ENCODE measurements at places on chromosomes 16 and 17.
A peak's percentile ranks its signal among the peaks of the same experiment; 100 is the strongest.

DNA sequence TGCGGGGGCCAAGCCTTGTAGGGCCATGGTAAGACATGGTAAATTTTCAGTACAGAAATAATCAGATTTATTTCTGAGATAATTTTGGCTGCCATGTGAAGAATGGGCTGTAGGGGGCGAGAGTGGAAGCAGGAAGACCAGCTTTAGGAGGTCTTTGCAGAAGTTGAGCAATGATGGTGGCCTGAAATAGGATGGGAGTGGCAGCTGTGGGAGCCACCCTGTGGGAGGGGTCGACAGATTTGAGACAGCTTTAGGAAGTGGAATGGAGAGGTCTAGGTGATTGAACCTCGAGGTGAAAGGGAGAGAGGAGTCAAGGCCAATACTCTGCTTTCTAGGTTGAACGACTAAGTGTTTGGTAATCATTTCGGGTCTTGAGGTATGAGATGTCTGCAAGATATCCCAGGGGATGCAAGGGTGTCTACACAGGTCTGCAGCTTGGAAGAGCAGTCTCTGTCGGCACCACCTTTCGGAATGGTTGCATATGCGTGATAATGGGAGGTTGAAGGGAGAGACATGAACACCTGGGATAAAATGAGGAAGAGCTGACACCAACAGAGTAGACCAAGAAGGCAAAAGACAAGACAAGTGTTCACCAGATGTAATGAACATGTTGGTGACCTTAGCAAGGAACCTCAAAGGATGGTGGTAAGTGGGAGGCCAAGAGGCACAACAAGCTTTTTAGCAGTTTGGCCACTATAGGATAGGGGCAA lies 4.2 kb upstream of the ATXN7L3 start:
- no peak for DNase-seq

DNA sequence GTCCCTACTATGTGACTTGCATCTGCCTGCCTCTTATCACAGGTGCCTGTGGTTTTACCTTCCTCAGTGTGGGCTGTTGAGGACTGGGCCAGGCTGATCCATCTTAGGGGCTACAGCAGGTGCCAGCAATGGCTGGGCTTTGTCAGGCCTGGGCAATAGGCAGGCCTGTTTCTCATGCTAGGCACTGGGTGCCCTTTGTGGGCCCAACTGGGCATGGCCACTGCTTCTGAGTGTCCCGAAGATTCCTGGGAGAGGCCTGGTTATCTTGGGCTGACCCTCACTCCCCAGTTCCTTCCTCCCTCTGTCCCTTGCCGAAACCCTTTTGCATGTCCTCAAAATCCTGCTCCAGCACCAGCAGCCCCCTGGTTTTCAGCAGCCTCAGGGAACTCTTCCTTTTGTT lies 1024.9 kb downstream of the KCNJ18 start:
- DNase-seq: no peak

- DNase-seq: no peak
Measured at GRCh38 chr17:58416937-58417299, 416 bp downstream of the RNF43 start.

DNA sequence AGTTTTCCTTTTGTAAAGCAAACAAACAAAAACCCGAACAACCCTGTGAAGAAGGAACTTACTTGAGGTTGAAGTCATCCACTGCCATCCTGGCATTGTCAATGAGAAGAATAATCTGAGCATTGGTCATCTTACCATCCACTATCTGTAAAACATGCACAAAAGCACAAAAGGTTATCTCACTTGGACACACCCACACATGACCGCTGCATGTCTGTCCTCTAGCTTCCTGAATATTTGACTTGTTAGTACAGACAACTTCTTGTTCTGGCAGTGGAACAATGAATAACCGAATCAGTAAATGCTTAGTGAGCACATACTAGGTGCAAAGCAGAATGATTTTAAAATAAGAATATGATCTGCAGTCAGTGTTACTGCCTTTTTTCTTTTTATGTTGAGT lies 6.1 kb downstream of the KRT23 start:
- DNase-seq: no peak

DNA sequence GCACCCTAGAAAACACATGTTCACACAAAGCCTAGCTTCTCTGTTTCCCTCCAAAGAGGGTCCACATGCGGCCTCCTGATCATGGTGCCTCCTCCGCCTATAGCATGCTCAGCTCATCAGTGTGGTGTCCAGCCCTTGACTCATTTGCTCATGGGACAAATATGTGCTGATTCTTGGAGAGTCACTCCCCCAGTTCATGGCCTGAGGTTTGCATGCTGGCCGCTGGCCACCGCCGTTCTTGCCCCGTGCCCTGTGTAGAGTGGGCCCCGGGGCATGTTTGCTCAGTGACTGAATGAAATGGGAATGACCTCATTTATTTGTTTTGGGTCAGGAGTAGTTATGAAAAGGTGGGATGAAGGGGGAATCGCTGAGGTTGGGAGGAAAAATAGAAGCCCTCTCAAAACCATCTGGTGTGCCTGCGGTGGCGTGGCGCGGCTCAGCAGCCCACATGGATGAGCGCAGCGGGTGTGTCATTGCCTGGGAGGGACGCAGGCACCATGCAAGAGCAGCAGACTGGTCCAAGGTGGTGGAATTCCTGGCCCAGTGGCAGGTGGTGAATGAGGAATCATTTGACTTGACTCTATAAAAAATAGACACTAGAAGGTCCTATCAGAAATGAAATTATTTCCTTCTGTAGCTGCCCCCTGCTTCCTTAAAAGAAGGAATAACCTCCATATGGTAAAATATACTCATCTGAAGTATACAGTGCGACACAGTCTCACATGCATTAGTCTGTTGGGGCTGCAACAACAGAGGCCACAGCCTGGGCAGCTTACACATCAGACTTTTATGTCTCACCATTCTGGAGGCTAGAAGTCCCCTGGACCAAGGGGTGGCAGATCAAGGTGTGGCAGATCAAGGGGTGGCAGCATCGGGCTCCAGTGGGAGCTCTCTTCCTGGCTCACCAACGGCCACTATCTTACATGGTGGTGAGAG lies 31.7 kb downstream of the CRISPLD2 start:
- peak; percentile 77 for DNase-seq

- no peak for DNase-seq
Measured at GRCh38 chr16:50411034-50411433, 42.2 kb upstream of the BRD7 start.

DNA sequence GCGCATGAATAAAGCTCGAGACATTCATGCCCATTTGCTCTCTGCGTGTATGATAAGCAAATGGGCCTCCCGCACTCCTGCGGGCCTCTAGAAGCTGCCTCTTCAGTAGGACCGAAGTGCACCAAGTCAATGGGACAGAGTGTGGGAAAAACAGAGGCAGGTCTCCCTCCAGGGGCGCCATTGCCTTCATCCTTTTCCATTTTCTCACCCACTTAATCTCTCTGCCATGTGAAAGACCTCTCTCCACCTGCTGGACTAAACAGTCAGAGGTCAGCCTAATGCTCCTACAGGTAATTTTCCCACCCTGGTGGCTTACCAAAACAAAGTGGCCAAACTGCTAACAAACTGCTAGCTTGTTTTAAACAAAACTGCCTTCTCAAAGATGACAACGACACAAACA lies 210.9 kb downstream of the ZFHX3 start:
- DNase-seq: no peak

DNA sequence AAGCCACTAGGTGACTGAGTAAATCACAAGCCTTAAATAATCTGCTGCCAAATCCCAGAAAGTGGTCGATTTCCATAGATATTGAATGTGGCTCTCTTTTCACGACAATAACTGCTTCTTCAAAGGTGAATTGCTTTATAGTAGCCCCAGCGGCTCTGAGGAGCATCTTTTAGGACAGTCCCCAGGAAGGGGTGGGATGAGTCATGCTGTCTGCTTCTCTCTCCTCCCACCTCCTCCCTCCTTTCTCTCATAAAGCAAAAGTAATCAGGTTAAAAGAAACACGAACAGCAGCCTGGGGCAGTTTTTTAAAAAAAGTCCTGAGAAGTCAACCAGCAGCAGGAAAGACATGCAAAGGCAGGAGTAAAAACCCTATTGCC lies 1.8 kb downstream of the KIAA0513 start:
- no peak for DNase-seq

DNA sequence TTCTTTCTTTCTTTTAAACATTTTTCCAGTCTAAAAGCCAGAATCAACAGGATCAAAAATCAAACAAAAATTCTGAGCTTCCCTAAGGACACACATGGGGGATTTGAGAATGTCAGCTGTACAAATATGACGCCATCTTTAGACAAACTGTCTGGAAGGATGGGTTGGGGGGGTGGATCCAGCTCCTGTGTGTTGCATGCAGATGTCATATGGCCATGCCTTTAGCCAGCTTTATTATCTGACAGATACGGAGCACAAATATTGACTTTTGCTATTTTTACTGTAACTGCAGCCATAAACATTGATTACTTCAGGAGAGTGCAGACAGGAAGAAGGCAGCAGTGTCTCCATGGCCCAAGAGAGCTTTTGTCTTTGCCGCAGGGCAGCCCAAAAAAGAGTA lies 279.4 kb upstream of the ELAC2 start:
- DNase-seq: no peak

DNA sequence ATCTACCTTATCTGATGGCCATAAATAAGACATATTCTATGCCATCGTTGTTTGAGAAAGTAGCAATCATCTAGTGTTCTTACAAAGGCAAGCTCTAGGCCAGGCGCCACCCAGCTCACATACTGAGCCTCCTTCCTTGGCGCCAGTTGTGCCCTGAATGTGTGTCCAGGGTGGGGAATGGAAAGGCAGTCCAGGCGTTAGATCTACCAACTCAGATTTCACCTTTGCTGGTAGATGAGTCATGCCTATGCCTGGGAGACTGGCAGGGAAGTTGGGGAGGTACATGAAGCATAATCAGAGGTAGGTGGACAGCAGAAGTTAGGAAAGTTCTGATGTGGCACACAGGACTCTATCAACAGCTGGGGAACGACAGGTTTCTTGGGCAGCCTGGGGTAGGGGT lies 23.6 kb downstream of the SDR42E1 start:
- DNase-seq: no peak

DNA sequence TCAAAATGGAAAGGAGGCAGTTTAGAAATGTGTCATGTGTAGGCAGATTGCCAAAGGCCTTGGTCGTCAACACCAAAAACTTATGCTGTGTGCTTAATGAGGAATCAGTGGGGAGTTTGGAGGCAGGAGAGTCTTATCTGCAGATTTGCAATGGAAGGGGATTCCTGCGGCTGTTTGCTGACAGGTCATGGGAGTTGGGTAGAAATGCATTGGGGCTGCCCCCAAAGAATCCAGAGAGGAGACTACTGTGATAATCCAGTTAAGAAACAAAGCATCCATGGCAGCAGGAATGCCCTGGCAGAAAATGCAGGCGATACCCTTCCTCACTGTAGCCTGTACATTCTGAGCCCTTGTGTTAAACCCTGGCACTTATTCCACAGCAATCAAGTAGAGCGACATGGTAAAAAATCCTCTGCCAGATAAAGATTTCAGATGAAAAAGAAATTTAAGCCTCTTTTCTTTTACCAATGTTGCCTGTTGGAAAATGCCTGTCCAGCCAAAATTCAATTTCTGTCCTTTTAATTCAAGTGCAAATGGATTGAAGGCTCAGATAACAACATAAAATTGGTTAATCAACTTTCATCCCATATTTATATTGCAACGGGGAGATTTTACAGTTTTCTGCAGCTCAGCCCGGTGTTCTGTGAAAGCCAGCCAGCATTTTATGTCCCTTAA lies 491.0 kb upstream of the CDH5 start:
- no peak for DNase-seq

DNA sequence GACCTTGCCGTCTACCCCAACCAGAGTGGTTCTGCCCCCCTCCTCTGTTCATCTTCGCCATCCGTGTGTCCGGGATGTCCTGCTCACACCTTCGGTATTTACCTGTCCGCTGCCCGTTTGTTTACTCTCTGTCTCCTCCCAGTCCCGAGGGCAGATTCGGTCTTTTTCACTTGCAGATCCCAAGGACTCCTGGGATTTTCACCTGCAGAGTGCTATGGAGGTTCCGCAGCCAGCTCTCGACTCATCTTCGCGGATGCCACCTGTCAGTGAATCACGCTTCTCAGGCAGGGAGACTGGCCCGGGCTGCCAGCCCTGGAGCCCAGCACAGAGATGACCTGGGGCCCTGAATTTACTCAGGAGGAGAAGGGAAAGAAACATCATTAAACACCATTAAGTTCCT lies 8.1 kb downstream of the CRISPLD2 start:
- DNase-seq: no peak

GRCh38 chr17:71409137-71409536 lies 711.7 kb upstream of the SOX9 start:
- peak; percentile 35 for DNase-seq

GRCh38 chr17:82382933-82383255 lies 11.3 kb downstream of the UTS2R start:
- DNase-seq: no peak

DNA sequence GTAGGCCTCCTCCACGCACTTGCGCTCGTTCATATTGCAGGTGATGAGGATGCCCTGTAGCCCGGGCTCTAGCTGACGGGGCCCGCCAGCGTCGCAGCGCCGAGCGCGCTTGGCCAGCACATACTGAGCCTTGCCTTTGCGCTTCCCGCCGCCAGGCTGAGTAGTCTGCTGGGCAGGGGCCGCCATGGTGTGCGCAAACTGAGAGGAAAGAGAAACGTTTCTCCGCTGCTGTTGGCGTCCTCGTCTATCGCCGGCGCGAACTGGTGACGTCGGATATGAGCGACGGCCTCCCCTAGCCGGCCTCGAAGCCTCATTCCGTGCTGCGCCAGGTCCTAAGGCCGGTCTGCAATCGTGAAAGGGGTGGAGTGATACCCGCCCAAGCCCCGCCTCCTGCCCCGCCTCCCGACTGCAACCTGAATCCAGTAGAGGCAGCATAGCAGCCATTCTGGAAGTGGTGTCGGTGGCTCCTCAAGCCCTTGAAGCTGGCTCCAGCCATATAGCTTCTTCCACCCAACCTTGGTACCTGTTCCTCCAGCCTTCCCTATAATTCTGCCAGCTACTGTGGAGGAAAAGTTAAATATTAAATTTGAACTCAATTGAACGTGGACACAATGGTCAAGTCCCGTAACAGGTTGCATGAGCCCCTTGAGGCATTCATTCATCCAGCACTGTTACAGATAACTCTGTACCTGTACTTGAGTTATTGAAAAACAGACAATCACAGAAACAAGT lies at the start of gene THUMPD1:
THUMPD1 (minus strand) TSS at position 265 of the 732 bp plus-strand sequence; CDS start at position 186, 79 bp downstream.
- peak; percentile 61 for DNase-seq

GRCh38 chr17:18213666-18214270 lies 11.7 kb upstream of the LLGL1 start:
- no peak for DNase-seq

- DNase-seq: no peak
Measured at GRCh38 chr17:29933379-29933778, 3.4 kb upstream of the SSH2 start.

- no peak for DNase-seq
Measured at GRCh38 chr17:74276541-74277009, 2.5 kb downstream of the DNAI2 start.

- no peak for DNase-seq
Measured at GRCh38 chr17:12187658-12188057, 167.0 kb downstream of the MAP2K4 start.

DNA sequence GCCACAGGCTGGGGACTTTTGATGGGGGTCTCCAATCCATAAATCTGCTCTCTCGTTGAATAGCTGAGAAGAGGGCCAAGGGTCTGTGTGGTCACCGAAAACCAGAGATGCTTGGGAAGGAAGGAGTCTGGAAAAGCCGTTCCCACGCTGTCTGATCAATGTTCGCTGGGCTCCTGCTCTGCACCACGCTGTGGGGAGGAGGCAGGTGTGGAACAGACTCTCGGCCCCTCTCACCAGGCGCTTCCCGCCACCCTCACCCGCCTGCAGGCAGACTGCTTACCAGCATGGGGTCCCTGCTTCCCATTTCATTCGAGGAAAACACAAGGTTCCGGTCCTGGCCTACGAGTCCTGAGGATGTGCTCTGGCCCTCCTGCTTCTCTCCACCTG lies 702 bp upstream of the ALDH3A1 start:
- no peak for DNase-seq

GRCh38 chr17:68455901-68456338 lies 1.4 kb downstream of the WIPI1 start:
- DNase-seq: no peak

Data from epithelial cell of proximal tubule (primary cell).